ENCODE measurements at places on chromosomes 2 and 18. TPM values are rescaled to one million over a fixed set of nuclear protein-coding genes. Genes with fewer than 3 reads are reported as not detected.

The ARHGEF4 gene
- 4.7 TPM for total RNA-seq

The NR4A2 gene
- 0.40 TPM for total RNA-seq

The RAB27B gene
- 10.6 TPM for total RNA-seq

The C2orf69 gene
- total RNA-seq = 10.8 TPM

Measured in smooth muscle cell of the pulmonary artery (primary cell).